ENCODE measurements at places on chromosomes 13 and 19.

DNA sequence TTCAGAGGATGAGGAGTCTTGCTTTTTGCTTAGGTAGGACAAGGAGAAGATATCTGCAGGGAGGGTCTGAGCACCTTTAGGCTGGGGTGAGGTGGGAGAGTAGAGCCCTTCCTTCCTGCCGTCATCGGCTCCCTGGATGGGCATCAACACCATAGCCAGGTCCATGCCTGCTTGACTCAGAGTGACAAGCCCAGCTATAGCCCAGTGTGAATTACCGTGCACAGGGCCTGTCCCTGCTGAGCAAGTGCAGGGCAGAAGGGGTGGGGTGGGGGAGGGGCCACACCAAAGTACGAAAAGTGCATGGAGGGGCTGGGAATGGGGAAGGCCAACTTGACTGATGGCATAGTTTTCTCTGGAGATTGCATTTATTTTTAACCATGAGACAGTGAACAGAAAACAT, 30.3 kb upstream of the RNF113B start:
- no peak for DNase-seq

DNA sequence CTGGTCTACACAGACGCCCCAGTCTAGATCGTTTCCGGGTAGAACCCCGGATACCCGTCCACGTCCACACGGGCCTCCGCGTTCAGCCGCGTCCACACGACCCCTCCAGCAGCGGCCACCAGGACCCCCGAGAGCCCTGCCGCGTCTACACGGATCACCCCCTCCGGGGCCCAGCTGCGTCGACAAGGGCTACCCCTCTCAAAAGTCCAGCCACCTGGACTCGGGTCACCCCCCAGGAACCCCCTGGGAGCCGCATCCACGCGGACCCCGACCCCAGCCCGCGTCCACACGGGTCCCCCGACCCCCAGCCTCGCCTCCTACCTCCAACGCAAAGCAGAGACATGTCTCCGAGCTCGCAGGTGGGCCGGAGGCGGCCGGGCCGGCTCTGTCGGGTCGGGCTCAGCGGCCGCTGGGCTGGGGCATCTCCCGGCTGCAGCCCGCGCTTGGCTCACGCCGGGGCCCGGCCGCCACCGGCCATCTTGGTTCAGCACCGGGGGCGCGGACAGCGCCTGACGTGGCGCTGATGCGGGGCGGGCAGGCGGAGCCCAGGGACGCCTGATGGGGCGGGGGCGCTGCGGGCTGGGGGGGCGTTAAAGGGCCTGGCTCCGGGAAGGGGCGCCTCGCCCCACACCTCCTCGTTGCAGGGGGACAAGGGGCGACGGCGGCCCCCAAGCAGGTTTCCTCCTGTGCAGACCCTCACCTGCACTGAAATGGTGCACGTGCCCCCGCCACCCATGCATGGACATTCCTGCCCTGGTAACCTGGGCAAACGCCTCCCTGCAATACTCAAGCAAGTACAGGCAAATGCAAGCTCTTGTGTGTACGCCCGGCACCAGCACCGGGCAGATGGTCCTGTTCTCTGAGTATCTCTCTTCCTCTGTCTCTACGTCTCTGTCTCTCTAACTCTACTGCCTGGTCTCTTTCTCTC, at the start of gene UNC13A:
Gene UNC13A, minus strand, starts transcription at position 498 of the 928 bp plus-strand sequence. Its CDS starts 155 bp downstream, at position 343.
- DNase-seq: peak; percentile 17

DNA sequence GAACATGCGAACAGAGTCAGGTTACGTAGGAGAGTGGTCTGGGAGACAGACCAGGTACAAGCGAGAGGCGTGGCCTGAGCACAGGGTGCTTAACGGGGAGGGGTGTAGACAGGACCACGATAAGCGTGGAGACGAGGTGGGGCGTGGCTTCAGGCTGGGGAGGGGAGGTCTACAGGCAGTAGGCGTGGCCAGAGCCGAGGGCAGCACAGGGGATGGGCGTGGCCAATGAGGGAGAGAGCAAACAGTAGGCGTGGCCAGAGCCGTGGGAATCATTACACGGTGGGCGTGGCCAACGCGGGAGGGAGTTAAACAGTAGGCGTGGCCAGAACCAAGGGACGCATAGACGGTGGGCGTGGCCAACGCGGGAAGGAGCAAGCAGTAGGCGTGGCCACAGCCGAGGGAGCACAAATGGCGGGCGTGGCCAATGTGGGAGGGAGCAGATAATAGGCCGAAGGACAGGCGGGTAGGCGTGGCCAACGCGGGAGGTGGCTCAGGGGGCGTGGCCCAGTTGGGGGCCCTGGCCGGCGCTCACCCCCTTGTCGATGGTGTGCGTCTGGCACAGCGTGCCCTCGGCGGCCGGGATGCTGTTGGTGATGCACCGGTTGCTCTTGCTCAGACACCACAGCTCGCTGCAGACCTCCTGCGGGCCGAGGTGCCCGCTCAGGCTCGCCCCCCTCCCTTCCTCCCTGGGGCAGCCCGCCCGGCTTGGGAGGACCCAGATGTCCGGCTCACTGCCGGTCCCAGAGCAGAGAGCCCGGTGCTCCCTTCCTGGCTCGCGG, 15.2 kb upstream of the MYO1F start:
- peak; percentile 84 for DNase-seq

DNA sequence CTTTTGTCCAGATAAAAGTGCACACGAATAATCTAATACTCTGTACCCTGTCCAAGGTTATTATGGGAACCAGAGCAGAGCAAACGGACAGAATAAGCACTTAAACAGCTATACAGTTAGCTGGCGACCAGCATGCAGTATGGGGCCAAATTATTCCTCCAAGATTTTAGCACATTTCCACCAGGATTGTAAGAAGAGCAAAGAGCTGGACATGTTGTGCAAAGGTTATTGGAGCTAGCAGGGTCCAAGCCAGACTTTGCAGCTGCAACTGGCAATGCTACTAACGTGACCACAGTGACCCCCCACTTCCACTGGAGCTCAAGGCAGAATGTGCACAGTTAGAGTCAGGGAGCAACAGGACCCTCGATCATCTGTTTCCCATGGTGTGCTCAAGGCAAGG, 89.9 kb downstream of the COL4A1 start:
- DNase-seq: no peak

DNA sequence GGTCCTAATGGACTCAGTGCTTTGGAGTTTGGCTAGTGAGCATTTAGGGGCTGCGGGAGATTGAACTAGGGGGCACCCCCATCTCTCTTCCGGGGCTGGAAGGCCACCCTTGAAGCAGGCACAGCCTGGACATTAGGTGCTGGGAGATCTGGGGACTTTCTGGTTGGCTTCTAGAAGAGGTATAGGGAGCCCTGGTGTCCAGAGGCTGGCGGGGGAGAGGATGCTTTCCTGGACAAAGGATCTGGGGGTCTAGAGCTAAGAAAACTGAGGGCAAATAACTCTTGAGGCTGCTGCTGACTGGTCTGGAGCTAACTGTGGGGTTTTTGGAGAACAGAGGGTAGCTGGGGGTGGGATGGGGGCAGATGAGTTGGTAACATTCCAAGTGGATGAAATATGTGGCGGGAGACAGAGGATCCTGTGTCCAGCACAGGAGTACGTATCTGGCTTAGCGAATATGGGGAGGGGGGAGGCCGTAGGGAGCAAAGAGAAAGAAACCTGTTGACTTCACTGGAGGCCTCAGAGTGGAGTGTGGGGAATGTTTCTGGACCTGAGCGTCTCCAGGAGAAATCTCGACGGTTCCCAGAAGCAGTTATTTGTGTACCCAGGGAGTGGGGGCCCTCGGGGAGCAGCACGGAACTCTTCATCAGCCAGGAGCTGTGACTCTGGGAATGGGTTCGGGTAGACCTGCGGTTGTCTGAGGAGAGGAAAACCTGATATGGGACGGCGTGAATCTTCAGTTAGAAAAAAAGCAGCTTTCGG, 1.4 kb downstream of the HNRNPUL1 start:
- DNase-seq: no peak

- DNase-seq: no peak
Observed at GRCh38 chr13:101996954-101997353, 404.9 kb downstream of the FGF14 start.

DNA sequence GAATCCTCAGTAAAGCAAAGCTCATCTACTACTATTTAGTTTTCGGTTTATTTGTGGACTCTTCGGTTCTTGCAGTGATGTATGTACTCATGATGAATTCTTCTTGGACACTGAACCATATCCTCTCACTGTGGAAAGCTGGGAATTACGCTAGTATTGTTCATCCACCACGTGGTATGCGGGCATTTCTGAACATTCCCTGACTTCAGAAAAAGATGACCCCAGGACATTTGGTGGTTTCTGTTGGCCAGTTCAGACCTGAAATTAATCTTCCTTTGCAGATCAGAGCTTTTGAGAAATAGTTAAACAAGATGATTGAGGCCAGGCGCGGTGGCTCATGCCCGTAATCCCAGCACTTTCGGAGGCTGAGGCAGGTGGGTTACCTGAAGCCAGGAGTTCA, 25.3 kb upstream of the FBN3 start:
- DNase-seq: no peak

- DNase-seq: no peak
Observed at GRCh38 chr13:91767651-91768050, 369.2 kb downstream of the GPC5 start.

DNA sequence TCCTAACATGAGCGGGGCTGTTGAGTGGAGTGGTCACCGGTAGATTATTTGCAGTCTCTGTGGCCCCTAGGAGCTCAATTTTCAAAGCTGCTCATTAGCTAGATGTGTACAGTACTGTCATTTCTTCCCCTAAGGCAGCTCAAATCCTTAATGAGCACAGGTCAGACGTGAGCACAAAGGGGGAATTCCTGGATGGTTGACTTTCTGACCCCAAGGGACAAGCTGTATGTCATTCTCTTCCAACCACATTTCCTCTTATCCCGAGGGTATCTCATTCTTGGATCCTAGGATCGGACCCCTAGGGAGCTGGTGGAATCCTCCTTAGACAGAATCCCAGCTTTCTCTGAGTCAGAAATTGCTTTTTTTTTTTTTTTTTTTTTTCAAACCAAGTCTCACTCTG, 5.7 kb upstream of the OR7G3 start:
- no peak for DNase-seq

DNA sequence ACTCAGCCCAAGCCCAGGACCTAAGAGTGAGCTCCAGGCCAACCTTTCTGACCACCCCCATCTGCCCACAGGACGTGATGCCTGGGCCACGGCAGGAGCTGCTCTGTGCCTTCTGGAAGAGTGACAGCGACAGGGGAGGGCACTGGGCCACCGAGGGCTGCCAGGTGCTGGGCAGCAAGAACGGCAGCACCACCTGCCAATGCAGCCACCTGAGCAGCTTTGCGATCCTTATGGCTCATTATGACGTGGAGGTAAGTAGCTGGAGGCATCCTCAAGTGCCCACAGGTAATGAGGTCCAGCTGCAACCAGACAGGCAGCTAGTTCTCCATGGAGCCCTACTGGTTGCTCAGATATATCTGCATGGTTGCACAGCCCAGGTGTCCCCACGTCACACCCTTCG, 14.8 kb downstream of the DDX39A start:
- no peak for DNase-seq

DNA sequence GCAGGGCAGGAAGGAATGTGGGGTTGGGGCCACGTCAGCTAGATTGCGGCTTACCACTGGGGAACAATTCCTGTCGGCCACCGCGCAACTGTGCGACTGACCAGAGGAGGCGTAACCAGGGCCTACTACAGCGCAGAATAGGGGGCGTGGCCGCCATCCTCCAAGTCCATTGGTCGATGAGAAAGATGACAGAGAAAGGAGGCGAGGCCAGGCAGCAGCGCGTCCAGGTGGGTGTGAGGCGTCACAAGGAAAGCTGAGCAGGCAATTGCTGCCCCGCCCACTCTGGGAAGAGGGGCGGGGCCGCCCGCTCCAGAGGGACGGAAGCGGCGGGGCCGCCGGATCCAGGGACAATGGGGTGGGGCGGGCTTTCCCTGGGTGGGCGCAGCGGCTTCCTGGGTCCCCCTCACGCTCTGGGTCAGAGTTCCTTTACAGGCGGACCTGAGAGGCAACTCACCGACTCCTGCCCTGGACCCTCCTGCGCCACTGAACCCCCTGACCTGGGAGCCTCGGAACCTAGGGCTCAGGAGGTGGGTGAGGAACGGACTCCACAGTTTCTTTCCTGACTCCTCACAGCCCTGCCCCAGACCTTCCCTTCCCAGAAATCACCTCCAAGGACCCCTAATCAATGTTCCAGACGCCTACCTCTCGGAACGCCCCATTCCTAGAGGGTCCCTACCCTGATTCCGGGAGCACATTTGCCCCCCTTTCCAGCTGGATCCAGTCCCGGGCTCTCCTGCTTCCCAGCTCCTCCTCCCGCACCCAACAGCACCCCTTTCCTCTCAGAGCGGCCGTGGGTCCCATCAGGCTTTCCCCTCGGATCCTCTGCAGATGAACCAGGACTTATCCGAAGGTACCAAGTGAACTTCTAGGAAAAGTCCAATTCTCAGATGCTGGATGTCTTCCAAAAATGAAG, 101.5 kb upstream of the ZNF492 start:
- DNase-seq: no peak

DNA sequence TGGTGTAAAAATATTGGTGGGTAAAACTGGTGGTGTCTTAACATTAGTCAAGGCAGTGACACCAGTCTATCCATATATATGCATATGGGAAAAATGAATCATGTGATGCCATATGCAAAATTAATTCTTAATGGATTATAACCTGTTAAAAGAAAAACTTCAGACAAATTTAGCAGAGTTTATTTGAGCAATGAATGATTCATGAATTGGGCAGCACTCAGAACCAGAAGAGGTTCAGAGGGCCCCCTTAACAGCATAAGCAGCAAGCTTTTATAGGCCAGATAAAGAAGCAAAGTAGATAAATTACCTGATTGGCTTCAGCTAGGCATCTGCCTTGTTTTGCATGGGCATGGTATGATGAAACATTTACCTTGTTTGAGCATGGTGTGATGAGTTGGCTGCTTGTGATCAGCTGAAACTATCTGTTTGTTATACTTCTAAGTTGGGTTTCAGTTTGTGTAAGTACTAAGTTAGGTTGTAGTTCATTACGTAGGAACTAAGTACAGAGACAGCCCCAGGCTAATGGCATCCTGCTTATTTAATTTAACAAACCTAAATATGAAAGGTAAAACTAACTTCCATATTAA, 66.6 kb downstream of the DNAJC15 start:
- no peak for DNase-seq

DNA sequence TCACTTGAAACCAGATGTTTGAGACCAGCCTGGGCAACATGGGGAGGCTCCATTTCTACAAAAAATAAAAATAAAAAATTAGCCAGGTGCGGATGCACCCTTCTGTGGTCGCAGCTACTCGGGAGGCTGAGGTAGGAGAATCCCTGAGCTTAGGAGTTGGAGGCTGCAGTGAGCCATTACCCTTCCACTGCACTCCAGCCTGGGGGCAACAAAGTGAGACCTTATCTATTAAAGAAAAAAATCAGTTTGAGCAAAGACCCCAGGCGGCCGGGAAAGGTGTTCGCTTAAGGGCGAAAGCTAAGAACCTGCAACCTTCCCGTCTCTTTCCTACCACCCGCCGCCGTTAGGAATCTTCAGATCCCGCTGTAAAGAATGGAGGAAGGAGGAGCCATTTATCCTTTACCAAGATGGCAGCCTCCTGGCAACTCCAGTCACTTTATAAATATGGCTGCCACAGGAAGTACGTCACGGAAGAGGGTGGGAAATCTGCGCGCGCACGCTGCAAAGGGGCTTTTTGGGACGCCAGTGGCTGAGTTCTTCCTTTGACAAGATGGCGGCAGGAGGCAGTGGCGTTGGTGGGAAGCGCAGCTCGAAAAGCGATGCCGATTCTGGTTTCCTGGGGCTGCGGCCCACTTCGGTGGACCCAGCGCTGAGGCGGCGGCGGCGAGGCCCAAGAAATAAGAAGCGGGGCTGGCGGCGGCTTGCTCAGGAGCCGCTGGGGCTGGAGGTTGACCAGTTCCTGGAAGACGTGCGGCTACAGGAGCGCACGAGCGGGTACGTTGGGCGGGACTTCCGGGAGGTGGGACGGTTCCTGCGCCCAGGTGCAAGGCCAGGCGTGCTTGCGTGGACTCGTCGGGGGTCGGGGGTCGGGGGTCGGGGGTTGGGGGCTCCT, at the start of gene NOP53:
Gene NOP53, plus strand, starts transcription at position 537 of the 892 bp plus-strand sequence. Its CDS starts 14 bp downstream, at position 551.
- peak; percentile 95 for DNase-seq

Data from activated T-helper 1 cell treated with anti-CD3 and anti-CD28 coated beads, Interleukin-2, amount 50 U/mL, for 16 hours (primary cell).